Right hindlimb (tissue), 1 donor: ENCODE measurements at places on chromosomes 11 and 22.

- no peak for DNase-seq
Measured at GRCh38 chr11:69498614-69499175, 17.2 kb downstream of the LINC01488 start.

GRCh38 chr11:18050848-18051247, 4.8 kb upstream of the TPH1 start:
- no peak for DNase-seq

DNA sequence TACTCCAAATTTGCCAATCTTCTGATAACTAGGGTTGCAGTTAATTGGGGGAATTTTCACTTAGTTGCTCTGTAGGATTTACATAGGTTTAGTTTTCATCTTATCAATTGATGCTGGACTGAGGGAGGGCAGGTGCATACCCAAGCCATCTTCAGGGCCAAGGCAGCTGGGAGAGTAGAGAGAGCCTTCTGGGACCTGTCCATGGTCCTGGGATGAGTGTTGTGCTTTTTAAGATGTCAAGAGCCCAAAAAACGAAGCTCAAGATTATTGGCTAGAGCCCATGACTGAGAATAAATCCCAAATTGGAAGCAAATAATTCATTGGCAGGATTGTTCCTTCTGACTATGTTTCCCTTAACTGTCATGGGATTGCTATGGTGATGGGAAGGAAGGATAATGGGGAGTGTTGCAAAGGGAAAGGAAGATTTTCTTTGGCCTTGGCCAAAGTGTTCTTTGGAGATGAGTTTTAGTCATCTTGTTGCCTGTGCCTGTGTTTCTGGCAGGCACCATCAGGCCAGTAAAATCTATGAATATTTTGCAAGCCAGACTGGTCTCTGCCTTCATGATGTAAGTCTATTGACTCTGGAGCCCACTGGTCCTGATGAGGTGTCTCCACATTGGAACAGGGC, 4.5 kb downstream of the SLC22A6 start:
- DNase-seq = no peak

GRCh38 chr22:39270792-39271191, 26.0 kb upstream of the PDGFB start:
- no peak for DNase-seq

DNA sequence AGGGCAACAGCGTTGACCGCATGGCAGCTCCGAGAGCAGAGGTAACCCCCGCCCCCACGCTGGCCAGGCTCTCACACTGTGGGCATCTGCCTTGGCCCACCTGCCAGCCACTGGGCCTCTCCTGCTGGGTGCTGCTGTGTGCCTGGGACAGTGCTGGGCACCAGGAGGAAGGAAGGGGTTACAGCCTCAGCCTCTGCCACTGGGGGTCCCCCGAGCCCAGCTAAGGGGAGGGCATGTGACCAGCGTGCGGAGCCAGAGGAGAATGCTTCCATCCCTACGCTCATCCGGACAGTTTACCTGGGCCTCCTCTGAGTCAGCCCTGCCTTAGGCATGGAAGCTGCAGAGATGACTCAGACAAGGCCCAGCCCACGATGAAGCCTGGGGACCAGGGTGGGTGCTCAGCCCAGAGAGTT, 10.9 kb downstream of the NCF4 start:
- DNase-seq = no peak

DNA sequence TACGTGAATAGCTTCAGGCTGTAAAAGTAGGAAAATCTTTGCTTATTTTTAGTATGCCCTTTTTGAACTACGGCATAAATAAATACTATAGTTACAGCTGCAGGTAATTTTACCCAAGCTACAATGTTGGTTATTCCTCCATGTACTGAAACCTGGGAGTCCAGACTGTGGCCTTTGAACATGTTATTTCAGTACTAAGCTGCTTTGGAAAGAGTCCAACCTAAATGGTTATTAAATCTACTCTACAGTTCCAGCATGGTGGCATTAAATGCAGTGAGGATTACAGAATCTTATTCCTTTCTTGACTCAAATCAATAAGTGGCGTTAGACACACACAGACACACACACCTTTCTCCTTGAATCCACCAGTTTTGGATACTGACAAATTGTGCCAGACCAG, 165.1 kb downstream of the MSANTD4 start:
- no peak for DNase-seq

DNA sequence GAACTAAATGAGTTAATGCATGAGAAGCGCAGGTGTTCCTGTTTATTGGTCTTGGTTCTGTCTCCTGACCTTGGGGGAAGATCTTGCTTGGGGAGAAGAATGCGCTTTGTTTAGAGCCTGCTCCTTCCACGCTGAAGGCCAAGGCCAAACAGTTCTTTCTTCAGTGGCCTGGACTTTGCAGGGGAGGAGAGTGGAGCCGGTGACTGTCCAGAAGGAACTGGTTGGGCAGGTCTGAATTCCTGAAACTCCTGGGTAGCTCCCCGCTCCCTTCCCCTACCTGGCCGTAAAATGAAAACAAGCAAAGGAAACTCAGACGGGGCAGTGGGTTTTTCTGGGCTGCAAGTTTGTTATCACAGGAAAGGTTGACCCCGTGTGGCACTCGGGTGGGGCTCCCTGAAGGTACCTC, 3.6 kb downstream of the ARHGAP8 start:
- no peak for DNase-seq

DNA sequence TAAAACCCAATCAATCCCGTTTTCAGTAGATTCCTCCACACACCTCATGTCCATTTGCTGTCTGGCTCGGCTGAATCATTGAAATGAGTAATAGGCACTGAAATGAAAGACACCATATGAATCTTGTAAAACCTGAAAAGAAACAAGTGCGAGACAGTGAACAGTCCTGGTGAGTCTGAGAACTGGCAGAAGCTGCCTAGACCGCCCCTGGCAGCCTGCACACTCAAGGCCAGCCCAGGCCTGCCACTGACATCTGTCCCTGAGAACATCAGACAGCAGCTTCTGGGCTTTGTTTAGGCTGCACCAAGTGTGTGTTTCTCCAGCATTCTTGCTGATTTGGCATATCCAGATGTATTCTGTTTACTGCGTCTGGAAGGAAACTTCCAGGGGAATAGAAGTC, 44.8 kb downstream of the ENDOD1 start:
- DNase-seq = no peak

GRCh38 chr22:19928207-19928606, 13.4 kb upstream of the COMT start:
- DNase-seq = no peak

GRCh38 chr11:89420981-89421380, 70.2 kb downstream of the NOX4 start:
- no peak for DNase-seq
